ENCODE measurements at places on chromosomes 5 and 9.

DNA sequence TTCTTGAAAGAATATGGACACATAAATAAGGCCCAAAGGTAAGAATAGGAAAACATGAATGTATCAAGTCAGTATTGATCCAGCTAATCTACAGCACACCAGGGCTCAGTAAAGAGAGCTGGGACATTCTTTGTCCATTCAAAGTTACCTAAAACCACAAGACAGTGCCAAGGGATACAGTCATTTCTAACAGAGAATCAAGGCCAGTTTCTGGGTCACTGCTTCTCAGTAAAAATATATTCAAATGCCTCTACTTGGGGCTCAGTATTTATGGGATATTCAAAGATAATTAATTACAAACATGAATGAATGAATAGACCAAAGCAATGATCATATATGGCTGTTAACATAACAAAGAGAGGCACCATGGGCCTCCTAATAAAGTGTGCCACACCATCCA lies 34.9 kb downstream of the MTMR12 start:
- no peak for DNase-seq

- DNase-seq: no peak
Measured at GRCh38 chr9:133603135-133603927, 5.9 kb downstream of the FAM163B start.

GRCh38 chr5:35780236-35780635 lies 76.5 kb upstream of the IL7R start:
- peak; percentile 40 for DNase-seq

DNA sequence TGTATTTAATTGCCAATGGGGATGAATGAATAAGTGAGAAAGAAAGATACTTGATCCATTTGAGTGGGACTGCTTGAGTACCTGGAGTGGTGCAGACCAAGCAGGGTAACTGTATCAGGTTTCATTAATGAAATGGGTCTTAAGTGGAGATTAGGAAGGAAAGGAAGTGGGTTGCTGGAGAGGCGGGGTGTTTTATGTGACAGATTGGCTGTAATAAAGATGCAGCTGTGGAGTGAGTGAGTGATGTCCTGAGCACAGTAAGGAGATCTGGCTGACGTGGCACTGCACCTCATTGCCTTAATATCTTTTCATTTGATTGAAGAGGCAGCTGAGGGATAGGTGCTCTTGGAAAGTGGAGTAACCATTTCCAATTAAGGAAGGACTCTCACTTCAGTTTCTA lies 161.0 kb upstream of the CCDC152 start:
- no peak for DNase-seq

DNA sequence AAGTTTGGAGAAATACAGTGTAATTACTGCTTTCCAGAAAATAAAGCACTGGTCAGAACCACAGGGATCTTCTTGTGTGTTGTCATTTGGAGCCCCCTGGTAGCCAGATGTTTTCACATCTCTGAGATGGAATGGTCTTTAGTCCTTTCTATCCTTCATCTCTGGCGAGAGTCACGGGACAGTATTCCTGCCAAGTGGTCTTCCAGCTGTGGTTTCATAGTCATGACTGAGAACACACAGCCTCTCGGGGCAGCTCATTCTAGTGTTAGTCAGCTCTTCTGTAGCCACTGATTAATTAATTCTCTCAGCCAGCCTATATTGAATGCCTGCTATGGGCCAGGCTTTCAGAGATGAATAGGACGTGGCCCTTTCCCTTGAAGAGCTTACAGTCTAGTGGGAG lies 34.1 kb downstream of the HMGXB3 start:
- DNase-seq: no peak

DNA sequence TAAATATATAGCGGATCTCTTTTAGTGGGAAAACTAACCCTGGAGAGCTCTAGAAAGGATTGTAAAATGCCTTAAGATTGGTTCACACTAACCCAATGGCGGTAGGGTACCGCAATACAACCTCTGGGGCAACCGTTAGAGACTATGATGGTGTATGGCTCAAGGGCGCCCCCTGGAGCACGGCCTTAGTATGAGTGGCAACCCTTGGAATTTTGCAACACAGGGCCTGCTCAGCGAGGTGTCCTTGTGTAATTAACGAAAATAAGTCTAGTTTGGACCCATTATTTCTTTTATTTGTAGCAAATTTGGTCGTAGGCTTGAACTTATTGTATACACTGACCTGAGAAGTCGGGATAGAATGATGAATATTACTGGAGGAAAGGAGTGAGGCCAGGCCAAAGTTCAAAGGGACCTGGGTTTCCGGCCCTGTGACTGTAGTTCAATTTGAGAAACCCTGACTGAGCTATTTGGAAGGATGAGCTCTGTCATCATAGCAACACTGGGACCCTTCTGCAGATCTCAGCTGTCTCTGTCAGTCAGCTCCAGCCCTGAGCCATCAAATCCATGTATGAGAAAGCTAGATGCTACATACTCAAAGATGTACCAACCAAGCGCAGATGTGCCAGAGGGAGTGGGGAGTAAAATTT lies 54.8 kb downstream of the CAMK4 start:
- peak; percentile 90 for DNase-seq

DNA sequence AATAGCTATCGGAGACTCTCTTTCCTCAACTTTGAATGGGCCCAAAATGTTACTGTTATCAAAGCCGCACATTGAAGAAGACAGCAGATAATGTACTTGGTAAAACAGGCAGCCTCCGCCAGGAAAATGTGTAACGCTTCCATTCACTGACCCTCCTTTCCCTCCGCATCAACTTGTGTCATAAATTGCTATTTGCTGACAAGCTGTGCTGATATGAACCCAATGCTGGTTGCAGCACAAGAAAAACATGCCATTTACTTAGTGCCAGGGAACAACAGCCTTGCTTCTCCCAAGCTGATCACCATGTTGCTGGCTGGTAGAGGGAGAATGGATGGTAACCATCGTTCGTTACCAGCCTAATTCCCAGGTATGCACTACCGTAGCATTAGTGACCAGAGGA lies 162.6 kb upstream of the PPP1R2B start:
- DNase-seq: no peak

GRCh38 chr9:78314550-78314949 lies 17.6 kb downstream of the PSAT1 start:
- no peak for DNase-seq

- DNase-seq: no peak
Measured at GRCh38 chr5:65987982-65988381, 61.6 kb downstream of the ERBIN start.

GRCh38 chr9:104104360-104104759 lies 10.3 kb downstream of the SMC2 start:
- no peak for DNase-seq

- DNase-seq: no peak
Measured at GRCh38 chr5:180121826-180122413, 50.4 kb upstream of the RNF130 start.

GRCh38 chr5:170425731-170426130 lies 36.6 kb upstream of the KCNMB1 start:
- DNase-seq: no peak

DNA sequence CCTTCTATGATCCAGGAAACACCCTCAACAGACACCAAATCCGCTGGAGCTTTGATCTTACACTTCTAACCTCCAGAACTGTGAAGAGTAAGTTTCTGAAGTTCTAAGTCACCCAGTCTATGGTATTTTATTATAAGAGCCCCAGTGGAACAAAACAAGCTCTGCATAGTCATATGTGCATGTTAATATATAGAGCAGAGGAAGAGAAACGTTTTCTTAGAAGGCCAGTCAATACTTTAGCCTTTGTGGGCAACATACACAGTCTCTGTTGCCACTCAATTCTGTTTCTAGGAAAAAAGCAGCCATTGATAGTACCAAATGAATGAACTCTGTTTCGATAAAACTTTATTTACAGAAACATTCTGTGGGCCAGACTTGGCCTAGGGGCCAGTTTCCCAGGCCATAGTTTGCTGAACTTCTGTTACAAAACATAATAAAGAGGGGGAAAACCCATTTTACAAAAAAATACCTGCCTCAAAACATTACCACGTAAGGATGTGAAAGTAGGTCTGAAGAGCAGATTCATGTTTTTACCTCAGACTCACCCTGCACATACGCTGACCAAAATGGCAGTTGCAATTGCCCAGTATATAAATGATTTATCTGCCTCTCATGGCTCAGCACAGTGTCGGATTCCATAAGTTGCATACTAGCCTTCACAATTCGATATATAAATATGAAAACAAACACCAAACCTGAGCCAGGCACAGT lies 350.5 kb downstream of the SLIT3 start:
- DNase-seq: no peak

GRCh38 chr9:104351726-104352125 lies 152.3 kb upstream of the OR13F1 start:
- no peak for DNase-seq

- no peak for DNase-seq
Measured at GRCh38 chr5:158648631-158649030, 451.1 kb downstream of the EBF1 start.

DNA sequence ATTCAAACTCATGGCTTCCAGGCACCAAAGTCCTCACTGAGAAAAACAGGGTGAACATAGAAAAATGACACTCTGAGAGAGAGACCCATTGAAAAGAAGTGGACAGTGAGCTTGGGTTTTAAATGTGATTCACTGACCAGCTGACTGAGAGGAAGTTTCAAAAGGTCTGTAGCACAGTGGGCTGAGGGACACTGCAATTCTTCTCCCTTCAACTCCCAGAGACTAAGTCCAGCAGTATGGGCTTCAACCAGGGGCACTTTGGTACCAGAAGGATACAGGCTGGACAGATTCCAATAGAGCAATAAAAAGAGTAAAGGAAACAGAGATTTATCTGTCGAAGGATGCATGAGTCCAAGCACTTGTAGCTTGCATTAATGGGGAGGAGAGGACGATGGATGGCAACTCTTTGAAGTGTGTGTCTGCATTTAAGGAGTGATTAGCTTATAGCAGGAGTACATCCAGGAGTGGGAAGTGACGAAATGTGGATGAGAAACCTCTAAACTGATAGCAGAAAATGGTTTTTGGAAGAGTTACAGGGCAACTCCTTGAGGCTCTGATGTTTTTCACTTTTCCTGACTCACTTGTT lies 117.0 kb upstream of the ANKRD55 start:
- no peak for DNase-seq

DNA sequence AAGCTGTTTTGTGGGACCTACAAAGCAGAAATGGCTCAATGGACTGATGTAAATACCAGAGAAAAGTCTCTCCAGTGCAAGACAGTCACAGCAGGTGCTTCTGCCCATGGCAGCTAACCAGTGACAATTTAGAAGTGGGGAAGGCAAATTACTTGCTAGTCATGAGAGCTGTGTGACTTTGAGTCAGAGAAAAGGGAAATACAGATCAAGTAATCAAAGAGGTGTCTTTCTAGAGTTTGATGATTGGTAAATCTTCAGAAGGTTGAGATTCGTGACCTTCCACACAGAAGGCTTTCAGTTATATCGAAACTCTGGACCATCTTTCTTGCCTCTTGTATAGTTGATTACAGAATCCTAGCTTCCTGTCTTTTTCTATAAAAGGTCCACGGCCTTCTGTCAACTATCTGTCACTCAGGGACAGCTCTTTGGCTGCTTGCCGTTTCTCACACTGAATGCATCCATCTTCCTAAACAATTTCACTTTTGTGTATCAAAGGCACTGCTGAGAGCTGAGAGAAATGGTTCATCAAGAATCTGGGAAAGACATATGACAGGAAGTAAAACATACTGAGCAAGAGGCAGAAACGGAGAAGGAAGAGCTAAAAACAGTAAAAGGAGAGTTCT lies 993.9 kb upstream of the ACO1 start:
- no peak for DNase-seq

DNA sequence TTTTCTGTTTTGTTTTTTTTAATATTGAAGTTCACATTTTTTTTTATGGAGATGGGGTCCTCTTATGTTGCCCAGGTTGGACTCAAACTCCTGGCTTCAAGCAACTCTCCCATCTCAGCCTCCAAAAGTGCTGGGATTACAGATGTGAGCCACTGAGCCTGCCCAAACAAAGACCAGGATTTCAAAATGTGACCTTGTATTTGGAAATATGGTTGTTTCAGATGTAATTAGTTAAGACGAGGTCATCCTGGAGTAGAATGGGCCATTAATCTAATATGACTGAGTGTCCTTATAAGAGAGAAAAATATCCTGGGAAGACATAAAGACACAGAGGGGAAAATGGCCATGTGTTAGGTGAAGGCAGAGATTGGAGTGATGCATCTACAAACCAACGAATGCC lies 340.5 kb downstream of the RAB3C start:
- DNase-seq: no peak

- peak; percentile 5 for DNase-seq
Measured at GRCh38 chr5:91434348-91434747, 51.2 kb upstream of the ARRDC3 start.

DNA sequence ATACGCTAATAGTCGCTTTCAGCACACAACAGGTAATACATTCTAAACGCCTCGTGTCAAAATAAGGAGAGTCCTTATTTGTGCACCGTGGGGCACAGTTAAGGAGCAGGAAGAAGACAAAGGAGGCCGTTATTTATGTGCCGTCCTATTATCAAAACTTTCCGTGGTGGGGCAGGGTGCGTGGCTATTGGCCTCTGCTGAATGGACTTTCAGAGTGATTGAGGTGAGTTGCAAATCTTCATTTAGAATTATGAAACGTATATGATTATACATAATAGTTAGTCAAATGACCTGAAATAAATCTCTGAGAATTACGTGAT lies 833 bp downstream of the C5orf24 start:
- peak; percentile 32 for DNase-seq

DNA sequence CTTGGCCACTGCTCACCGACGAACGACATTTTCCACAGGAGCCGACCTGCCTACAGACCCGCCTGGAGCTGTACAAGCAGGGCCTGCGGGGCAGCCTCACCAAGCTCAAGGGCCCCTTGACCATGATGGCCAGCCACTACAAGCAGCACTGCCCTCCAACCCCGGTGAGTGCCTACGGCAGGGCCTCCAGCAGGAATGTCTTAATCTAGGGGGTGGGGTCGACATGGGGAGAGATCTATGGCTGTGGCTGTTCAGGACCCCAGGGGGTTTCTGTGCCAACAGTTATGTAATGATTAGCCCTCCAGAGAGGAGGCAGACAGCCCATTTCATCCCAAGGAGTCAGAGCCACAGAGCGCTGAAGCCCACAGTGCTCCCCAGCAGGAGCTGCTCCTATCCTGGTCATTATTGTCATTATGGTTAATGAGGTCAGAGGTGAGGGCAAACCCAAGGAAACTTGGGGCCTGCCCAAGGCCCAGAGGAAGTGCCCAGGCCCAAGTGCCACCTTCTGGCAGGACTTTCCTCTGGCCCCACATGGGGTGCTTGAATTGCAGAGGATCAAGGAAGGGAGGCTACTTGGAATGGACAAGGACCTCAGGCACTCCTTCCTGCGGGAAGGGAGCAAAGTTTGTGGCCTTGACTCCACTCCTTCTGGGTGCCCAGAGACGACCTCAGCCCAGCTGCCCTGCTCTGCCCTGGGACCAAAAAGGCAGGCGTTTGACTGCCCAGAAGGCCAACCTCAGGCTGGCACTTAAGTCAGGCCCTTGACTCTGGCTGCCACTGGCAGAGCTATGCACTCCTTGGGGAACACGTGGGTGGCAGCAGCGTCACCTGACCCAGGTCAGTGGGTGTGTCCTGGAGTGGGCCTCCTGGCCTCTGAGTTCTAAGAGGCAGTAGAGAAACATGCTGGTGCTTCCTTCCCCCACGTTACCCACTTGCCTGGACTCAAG lies 1.5 kb downstream of the CSF2 start:
- DNase-seq: peak; percentile 51

- DNase-seq: no peak
Measured at GRCh38 chr5:23257656-23258055, 249.8 kb upstream of the PRDM9 start.

GRCh38 chr9:36937346-36937745 lies 96.7 kb downstream of the PAX5 start:
- DNase-seq: no peak

Measured in activated naive CD4-positive, alpha-beta T cell treated with Interleukin-2 at 50 U/mL for 16 hours (primary cell).